Cardiac septum (tissue), 1 donor: ENCODE measurements at places on chromosomes 4 and X.

DNA sequence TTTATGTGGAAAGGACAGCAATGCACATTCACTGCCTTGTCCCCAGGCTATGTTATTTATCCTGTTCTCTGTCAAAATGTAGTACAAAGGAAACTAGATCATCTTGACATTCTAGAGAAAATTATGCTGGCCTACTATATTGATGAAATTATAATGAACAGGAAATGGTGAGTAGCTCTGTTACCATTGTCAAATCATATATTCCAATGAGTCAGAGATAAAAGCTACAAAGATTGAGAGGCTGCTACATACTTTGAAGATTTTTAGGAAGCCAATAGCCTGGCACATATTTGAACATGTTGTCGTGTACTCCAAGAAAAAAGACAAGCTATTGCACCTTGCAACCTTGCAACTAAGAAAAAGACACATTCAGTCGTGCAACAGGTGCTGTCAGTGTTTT is 52.7 kb upstream of the TET2 start:
- DNase-seq, result no peak

- no peak for DNase-seq
These were observed 19.5 kb upstream of the SUPT20HL2 start for GRCh38 chrX:24333371-24333770.

- no peak for DNase-seq
These were observed 39.6 kb downstream of the SMAD1 start for GRCh38 chr4:145521282-145521681.

DNA sequence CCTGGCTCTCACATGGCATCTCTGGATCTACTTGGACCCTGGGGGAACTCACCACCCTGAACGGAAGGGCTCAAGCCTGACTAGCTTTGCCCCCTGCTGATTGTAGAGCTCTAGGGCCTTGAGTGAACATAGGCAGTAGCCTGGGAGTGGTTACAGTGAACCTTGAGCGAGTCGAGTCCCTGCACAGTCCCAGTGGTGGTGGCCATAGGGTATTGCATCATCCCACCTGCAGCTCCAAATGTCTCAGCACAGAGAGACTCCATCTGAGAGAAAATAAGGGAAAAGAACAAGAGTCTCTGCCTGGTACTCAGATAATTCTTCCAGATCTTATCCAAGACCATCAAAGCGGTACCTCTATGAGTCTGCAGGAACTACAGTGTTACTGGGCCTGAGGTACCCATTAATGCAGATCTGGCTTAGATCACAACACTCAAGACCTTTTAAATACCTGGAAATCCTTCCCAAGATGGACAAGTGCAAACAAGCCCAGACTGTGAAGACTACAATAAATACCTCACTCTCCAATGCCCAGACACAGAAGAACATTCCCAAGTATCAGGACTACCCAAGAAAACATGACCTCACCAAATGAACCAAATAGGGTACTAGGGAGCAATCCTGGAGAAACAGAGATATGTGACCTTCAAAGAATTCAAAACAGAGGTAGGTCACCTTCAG is 167.5 kb upstream of the TET2 start:
- DNase-seq, result no peak

GRCh38 chr4:552019-552418 is 24.1 kb downstream of the TMEM271 start:
- DNase-seq, result peak; percentile 17

GRCh38 chr4:48851651-48852050 is 20.8 kb downstream of the OCIAD1 start:
- no peak for DNase-seq

- no peak for DNase-seq
These were observed 90.5 kb upstream of the ZNF827 start for GRCh38 chr4:146029147-146029546.

DNA sequence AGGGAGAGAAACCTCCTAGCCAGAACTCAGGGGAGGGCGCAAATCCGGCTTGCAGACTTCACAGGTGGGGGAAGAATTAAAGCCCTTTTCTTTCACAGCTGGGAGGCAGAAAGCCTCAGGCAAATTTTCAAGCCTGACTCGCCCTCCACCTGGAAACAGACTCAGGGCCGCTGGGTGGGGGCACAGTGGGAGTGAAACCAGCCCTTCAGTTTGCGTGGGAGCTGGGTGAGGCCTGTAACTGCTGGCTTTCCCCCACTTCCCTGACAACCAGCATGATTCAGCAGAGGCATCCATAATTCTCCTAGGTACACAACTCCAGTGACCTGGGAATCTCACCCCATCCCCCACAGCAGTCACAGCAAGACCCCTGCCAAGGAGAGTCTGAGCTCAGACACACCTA is 206.9 kb upstream of the INTU start:
- no peak for DNase-seq

DNA sequence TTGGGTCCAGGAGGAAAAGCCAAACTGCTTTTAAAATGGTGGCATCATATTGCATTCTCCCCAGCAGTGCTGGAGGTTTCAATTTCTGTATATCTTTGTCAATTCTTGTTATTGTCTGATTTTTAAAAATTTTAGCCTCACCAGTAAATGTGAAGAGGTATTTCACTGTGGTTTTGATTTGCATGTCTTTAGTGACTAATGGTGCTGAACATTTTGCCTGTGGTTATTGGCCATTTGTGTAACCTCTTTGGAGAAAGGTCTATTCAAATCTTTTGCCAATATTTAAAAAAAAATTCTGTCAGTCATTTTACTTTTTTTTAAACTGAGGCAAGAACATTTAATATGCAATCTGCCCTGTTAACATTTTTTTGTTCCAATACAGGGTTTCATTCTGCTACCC is 322.1 kb downstream of the TLL1 start:
- DNase-seq, result no peak

- no peak for DNase-seq
These were observed 120.9 kb downstream of the BEND2 start for GRCh38 chrX:18099745-18100144.

GRCh38 chr4:110109455-110109854 is 89.0 kb downstream of the ELOVL6 start:
- DNase-seq, result no peak

DNA sequence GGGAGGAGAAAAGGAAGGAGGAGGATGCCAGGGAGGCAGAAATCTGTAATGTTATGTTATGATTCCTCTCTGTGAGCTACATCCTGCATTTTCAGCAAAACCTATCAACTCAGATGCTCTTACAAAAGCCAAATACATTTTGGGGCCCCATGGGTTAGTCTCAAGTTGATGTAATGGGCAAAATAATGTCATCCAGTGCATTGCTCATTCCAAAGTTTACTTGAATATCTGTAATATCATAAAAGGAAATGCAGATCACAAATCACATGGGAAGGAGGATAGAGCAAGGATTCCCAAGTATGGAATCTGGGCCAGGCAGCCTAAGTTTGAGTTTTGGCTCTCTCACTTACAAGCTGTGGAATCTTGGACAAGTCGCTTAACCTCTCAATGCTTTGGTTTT is 74.9 kb upstream of the SOD3 start:
- DNase-seq, result no peak

DNA sequence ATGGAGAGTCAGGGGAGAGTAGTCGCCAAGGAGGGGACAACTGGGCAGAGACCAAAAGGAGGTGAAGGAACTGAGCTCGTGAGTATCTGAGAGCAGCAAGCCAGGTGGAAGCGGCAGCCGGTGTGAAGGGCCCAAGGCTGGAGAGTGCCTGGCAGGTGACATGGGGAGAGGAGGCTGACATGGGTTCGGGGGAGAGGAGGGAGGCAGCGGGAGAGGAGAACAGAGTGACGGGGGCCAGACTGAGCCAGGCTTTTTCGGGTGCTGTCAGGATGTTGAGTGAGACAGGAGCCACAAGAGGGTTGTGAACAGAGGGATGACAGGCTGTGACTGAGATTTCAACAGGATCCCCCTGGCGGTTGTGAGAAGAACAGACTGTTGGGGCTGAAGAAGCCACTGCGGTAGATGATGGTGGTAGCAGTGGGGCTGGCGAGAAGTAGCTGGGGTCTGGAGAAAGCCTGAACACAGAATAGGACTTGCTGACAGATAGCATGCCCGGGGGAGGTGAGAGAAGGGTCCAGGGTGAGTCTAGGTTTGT is 5.7 kb downstream of the ELK1 start:
- no peak for DNase-seq

GRCh38 chr4:133812236-133812635 is 389.4 kb downstream of the PABPC4L start:
- DNase-seq, result no peak

- DNase-seq, result no peak
These were observed 440.9 kb downstream of the MID1IP1 start for GRCh38 chrX:39242187-39242586.

DNA sequence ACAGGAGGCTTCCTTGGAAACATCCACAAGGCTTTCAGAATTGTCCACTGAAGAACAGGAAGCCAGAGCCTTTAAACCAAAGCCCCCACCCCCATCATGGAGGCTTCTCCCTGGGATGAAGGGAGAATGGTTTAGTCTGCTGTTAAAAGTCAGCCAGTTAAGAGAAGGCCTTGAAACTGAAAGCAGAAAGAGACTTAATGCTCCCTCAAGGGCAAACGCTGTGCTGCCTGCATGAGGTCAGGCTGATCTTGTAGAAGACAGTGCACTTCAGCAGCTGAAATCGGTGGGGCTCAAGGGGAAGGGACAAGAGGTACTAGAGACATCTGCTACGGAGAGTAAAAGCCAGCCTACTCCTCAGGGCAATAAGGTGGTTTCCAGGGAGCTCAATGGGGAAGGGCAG is 69.0 kb downstream of the HPRT1 start:
- no peak for DNase-seq

GRCh38 chrX:40945361-40945713 is 139.9 kb upstream of the USP9X start:
- no peak for DNase-seq

DNA sequence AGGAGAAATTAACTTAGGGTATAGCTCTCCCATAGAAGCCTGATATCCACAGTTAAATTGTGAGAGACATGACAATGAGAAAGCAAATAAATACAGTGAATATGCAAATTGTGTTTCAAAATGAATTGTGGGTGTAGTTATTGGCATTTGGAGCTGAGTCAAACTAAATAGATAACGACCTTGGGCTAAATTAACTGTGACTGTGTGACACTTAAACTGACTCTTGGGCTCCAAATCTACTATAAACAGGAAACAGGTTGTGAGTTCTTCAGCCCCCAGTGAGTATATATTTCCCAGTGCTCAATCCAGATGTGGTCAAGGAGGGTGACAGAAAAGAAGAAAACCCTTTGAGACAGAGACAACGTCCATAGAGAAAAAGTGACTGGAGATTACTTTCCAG is 11.3 kb upstream of the MAGEA10 start:
- DNase-seq, result no peak

- no peak for DNase-seq
These were observed 7.8 kb downstream of the CASP3 start for GRCh38 chr4:184641451-184641850.

- DNase-seq, result no peak
These were observed 82.6 kb upstream of the BRS3 start for GRCh38 chrX:136405126-136405525.

DNA sequence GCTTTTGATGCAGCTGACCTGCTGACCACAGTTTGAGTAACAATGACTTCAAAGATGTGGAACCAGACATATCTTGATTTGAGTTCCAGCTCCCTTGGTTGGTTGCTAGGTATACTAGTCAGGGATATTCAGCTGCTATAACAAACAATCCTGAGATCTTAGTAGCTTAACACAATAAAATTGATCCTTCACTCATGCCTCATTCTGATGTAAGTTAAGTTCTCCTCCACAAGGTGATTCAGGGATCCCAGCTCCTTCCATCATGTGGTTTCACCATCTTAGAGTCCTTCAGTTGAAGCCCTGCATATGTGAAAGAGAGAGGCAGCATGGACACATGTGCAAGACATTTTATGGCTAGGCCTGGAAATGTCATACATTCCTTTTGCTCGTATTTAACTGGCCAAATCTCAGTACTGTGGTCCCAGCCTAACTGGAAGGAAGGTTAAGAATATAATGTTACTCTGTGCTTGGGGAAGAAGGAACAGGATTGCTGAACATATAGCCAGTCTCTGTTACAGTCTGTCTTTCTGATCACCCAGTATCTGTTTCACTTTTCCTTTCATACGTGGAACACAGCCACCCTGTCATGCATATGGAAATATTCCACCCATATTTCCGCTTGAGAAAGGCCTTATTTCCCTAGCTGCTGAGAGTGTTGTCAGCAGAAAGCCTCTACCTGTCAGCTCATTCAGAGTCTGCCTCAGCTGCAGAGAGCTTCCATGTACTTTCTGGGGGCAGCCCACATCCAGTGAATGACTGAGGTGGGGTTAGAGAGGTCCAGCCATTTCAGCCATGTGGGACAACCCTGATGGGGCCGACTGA is 7.1 kb downstream of the SMIM9 start:
- no peak for DNase-seq

DNA sequence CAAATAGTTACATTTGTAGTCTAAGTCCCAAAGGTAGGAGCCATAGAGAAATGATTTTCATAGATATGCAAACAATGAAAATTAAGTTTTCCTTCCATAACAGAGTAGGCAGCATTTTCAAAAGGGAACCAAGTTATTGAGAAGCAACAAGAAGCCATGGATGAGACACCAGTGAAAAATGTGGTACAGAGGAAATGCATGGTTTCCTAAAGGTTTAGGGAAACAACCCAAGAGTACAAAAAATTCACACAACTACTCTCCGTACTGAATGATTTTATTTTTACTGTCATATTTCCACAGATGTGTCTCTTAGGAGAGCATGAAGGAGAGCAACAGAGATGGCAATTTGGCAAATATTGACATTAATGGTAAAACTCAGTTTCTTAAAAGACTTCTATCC is 1408.9 kb upstream of the PCDH7 start:
- DNase-seq, result no peak

DNA sequence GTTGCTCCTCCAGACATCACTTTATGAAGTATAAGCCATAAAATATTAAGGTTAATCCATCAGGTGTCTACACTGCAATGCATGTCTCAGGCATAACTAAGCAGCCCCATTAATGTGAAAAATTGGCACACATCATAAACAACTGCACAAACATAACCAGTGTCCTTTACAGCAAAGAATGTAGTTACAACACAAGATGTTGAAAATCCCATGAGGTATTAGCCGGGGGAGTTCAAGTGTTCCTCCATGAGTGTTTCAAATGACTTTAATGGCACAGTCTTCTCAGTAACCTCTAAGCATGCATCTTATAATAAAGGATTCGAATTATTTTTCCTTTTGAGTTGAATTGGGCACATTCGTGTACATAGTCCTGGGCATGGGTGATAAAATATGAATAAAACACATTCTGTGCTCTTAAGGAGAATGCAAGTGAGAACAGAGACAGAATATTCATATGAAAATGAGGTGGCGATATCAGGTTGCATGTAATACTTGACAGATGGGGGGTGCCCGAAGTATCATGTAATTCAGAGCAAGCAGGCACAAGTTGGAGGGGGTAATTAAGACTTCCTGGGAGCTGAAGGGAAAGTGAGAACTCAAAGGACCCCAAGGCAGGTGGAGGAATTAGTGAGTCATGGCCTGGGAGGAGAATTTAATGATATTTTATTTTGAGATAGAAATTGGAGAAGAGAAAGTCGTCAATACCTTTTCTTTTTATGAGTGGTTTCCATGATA is 18.2 kb upstream of the VCX2 start:
- no peak for DNase-seq

DNA sequence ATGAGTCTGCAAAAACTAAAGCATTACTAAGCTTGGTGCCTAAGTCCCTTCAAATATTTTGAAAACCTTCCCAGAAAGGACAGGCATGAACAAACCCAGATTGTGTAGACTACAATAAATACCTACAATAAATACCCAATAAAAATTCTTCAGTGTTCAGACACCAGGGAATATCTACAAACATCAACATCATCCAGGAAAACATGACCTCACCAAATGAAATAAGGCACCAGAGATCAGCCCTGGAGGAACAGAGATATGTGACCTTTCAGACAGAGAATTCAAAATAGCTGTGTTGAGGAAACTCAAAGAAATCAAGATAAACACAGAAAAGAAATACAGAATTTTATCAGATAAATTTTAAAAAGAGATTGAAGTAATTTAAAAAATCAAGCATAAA is 57.8 kb upstream of the NLRP2B start:
- no peak for DNase-seq
